Naive thymus-derived CD4-positive, alpha-beta T cell (primary cell): ENCODE measurements at places on chromosomes 7 and 10. TPM values are rescaled to one million over a fixed set of nuclear protein-coding genes. Genes with fewer than 3 reads are reported as not detected.

AMZ1 gene
- total RNA-seq, result 0.05 and 0.07 TPM in 2 replicates

DNA sequence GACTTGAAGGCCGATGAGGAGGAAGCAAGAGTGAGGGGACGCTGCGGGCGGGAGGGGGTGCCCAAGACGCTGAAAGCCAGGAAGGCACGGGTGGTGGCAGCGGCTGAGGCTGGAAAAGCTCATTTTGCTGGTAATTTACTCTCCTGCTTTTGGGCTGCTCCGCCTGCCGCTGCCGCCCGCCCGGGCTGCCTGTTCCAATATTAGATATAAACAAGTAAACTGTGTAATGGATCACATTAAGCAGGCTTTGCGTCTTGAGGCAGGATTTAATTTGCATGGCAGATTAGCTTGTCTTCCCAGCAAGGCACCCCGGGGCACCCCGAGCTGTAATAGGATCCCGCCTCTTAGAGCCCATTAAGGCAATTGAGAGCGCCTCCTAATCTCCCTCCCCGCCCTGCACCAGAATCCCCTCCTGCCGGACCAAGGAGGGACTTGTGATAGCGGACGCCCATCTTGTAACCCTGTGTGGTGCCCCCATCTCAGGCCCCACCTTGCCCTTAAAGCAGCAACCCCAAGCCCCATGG is 46.1 kb upstream of the SLF2 start:
- no peak overlapping the region for H3K27ac ChIP-seq
- H3K27me3 ChIP-seq, result peaks cover 3% of the 10 kb centered on the region
- DNase-seq, result no peak
- no peaks in the 10 kb centered on the region for H3K36me3 ChIP-seq

GRID2IP gene
- total RNA-seq, result 0.69 TPM

- no peak within 1 kb of the TSS for H3K27ac ChIP-seq
- H3K4me1 ChIP-seq, result no peaks in the 10 kb centered on the region
- no peak within 1 kb of the TSS for H3K4me3 ChIP-seq
Observed at GRCh38 chr10:79610601-79611191, at the start of gene SFTPA1. Gene SFTPA1 (plus strand): TSS chr10:79610939. CDS start chr10:79611826, 887 bp downstream.

TBXAS1 gene
- total RNA-seq, result 6.7 TPM
